Uterus (tissue), 4 donors: ENCODE measurements at places on chromosomes 5 and 9. TPM values are rescaled to one million over a fixed set of nuclear protein-coding genes. Genes with fewer than 3 reads are reported as not detected.

- H3K36me3 ChIP-seq: no peaks in the 10 kb centered on the region
- no peak for DNase-seq
- no peak overlapping the region for H3K4me3 ChIP-seq
- no peaks in the 10 kb centered on the region for H3K4me1 ChIP-seq
These were observed 432.6 kb downstream of the CYLC2 start for GRCh38 chr9:103427696-103428095.

DNA sequence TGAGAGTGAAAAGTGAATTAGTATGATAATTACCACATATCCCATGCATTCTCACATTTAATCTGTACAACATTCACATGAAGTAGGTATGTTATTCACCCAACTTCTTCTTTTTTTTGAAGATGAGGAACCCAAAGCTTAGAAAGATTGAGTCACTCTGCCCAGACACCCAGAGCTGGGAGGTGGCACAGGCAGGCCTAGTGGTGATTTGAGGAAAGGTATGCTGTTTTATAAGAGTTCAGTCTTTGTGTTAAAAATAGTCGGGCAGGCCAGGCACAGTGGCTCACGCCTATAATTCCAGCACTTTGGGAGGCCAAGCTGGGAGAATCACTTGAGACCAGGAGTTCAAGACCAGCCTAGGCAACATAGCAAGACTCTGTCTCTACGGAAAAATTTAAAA lies 285.3 kb downstream of the NR3C1 start:
- H3K27ac ChIP-seq: no peak overlapping the region
- H3K4me1 ChIP-seq: no peaks in the 10 kb centered on the region
- no peaks in the 10 kb centered on the region for H3K27me3 ChIP-seq

Gene SPINK4
- not detected for total RNA-seq

DNA sequence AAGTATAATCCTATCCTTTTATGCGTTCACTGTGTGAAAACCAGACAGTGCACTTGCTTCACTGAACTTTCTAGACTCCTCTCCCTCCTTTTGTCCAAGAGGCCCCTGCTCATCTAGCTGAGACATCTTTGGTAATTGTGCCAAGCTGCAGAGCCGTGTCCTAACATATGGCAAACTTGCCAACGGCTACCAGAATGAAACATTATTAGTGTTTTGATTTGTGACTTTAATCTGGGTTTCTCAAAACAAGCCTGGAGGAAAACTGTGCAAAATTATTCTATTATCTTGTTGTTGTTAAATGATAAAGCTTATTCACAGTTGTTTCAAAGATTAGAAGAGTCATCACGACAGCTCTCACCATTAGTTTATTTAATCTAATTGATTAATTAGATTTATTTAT lies 79.0 kb upstream of the RETREG1 start:
- no peaks in the 10 kb centered on the region for H3K36me3 ChIP-seq
- no peak overlapping the region for H3K4me3 ChIP-seq
- no peak for DNase-seq
- H3K27me3 ChIP-seq: no peaks in the 10 kb centered on the region
- no peak overlapping the region for H3K27ac ChIP-seq

- H3K4me1 ChIP-seq: no peaks in the 10 kb centered on the region
- no peak overlapping the region for H3K4me3 ChIP-seq
- H3K36me3 ChIP-seq: no peaks in the 10 kb centered on the region
- no peaks in the 10 kb centered on the region for H3K27me3 ChIP-seq
- H3K27ac ChIP-seq: no peak overlapping the region
These were observed 348.5 kb upstream of the RIOK2 start for GRCh38 chr5:97531549-97531948.

- no peaks in the 10 kb centered on the region for H3K4me1 ChIP-seq
- no peak for DNase-seq
- H3K36me3 ChIP-seq: no peaks in the 10 kb centered on the region
These were observed 51.4 kb upstream of the NEK6 start for GRCh38 chr9:124206391-124206790.

Gene LHX3
- total RNA-seq: not detected

- DNase-seq: no peak
- H3K36me3 ChIP-seq: no peaks in the 10 kb centered on the region
- peak overlapping the region; percentile 48 for H3K27ac ChIP-seq
- no peaks in the 10 kb centered on the region for H3K27me3 ChIP-seq
- peak overlapping the region; percentile 7 for H3K4me3 ChIP-seq
- no peaks in the 10 kb centered on the region for H3K4me1 ChIP-seq
These were observed 1111.8 kb downstream of the TAF11L14 start for GRCh38 chr5:18745988-18746615.

Gene INSL6
- not detected for total RNA-seq

Gene CARTPT
- total RNA-seq: not detected

- no peak overlapping the region for H3K27ac ChIP-seq
- DNase-seq: no peak
- H3K27me3 ChIP-seq: no peaks in the 10 kb centered on the region
- no peaks in the 10 kb centered on the region for H3K36me3 ChIP-seq
- no peaks in the 10 kb centered on the region for H3K4me1 ChIP-seq
These were observed 104.1 kb downstream of the GABRB2 start for GRCh38 chr5:161442471-161442870.

DNA sequence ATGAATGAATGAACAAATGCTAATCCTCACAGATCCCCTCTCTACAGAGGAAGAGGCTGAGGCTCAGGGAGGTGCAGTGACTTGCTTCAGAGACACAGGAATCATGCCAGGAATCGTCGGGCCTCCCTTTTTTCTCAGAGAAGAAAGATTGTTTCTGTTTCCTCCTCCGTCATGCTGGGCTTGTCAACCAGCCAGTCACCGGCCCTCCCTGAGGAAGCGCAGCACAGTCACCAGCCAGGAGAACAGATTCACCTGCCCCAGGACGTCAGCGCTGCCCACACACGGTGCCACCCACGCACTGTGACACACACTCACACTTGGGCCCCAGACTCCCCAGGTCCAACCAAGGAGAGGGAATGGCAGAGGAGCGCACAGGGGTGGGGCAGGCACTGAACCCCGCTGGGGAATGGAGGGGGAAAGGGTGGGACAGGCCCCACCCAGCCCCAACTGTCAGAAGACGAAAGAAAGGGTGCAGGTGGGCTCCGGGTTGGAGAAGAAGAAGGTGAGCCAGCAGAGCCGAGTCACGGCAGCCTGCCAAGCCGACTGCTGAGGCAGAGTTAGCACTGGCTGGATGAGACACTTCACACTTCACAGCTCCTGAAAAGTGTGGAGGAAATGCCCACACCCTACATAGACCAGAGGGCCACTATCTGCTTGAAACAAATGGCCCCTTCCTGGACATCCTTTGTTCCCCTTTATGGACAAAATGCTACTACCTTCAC lies 13.8 kb upstream of the ERGIC1 start:
- H3K4me3 ChIP-seq: no peak overlapping the region
- peak; percentile 86 for DNase-seq
- no peaks in the 10 kb centered on the region for H3K27me3 ChIP-seq
- peak overlapping the region; percentile 54 for H3K27ac ChIP-seq

GRCh38 chr5:143472576-143472975 lies 69.1 kb upstream of the NR3C1 start:
- H3K4me1 ChIP-seq: no peaks in the 10 kb centered on the region
- DNase-seq: no peak
- no peaks in the 10 kb centered on the region for H3K27me3 ChIP-seq
- no peak overlapping the region for H3K27ac ChIP-seq
- H3K4me3 ChIP-seq: no peak overlapping the region

GRCh38 chr9:120740132-120740531 lies 25.9 kb upstream of the MEGF9 start:
- no peaks in the 10 kb centered on the region for H3K36me3 ChIP-seq
- H3K4me3 ChIP-seq: no peak overlapping the region
- no peak overlapping the region for H3K27ac ChIP-seq
- H3K27me3 ChIP-seq: no peaks in the 10 kb centered on the region
- no peak for DNase-seq

DNA sequence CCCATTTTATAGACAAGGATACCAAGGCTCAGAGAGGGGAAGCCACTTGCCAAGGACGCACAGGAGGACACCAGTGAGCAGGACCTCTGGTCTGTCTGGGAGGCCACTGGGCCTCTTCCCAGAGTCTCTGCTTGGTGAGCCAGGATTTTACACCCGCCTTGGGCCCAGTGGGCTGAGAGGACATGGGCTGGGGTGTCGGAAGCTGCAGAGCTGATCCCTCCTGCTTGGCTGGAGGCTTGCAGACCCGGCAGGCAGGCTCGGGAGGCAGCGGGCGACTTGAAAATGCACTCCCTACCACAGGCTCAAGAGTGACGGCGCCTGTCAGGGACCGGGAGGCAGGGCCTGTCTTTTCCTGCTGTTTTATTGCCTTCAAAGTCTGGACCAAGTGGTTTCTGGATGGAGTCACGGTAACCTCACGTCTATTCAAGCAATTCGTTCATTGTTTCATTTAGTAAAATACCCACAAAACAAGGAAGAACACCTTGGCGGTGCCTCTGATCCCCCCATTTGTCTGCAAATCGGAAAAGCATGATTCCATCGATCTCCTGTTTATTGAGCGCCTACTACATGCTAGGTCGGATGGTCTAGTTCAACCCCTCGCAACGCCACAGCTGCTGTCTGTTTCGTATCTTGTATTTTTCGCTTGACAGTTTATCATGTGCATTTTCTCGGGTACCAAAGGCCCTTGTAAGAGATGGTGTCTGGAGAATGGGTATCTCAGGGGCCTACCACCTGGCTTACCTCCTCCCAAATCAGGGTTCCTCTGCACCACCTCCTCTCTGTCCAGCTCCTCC lies 108.1 kb upstream of the IER5L start:
- no peak overlapping the region for H3K4me3 ChIP-seq
- H3K27me3 ChIP-seq: no peaks in the 10 kb centered on the region
- peak; percentile 11 for DNase-seq
- H3K36me3 ChIP-seq: no peaks in the 10 kb centered on the region
- no peak overlapping the region for H3K27ac ChIP-seq
- H3K4me1 ChIP-seq: no peaks in the 10 kb centered on the region

- no peak overlapping the region for H3K4me3 ChIP-seq
- no peaks in the 10 kb centered on the region for H3K4me1 ChIP-seq
- no peaks in the 10 kb centered on the region for H3K36me3 ChIP-seq
- no peak overlapping the region for H3K27ac ChIP-seq
- no peaks in the 10 kb centered on the region for H3K27me3 ChIP-seq
These were observed 3.9 kb downstream of the FABP6 start for GRCh38 chr5:160233215-160233614.

GRCh38 chr9:93822229-93822628 lies 132.9 kb downstream of the BARX1 start:
- H3K27me3 ChIP-seq: no peaks in the 10 kb centered on the region
- H3K36me3 ChIP-seq: no peaks in the 10 kb centered on the region
- H3K4me1 ChIP-seq: no peaks in the 10 kb centered on the region
- H3K4me3 ChIP-seq: no peak overlapping the region
- no peak overlapping the region for H3K27ac ChIP-seq

- H3K27me3 ChIP-seq: no peaks in the 10 kb centered on the region
- no peaks in the 10 kb centered on the region for H3K36me3 ChIP-seq
- no peaks in the 10 kb centered on the region for H3K4me1 ChIP-seq
- H3K27ac ChIP-seq: peak overlapping the region; percentile 88
These were observed 1.2 kb downstream of the CXXC5 start for GRCh38 chr5:139649082-139649991.

- peak overlapping the region; percentile 23 for H3K27ac ChIP-seq
- H3K4me1 ChIP-seq: no peaks in the 10 kb centered on the region
- H3K4me3 ChIP-seq: peak overlapping the region; percentile 77
These were observed 577 bp upstream of the CCDC112 start for GRCh38 chr5:115297031-115297430.

Gene NEUROG1
- total RNA-seq: not detected

Gene SLC34A1
- total RNA-seq: not detected

Gene HRCT1
- total RNA-seq: not detected

GRCh38 chr9:109094268-109094667 lies 25.5 kb downstream of the TMEM245 start:
- no peaks in the 10 kb centered on the region for H3K36me3 ChIP-seq
- H3K4me3 ChIP-seq: no peak overlapping the region
- no peaks in the 10 kb centered on the region for H3K27me3 ChIP-seq
- peaks cover 9% of the 10 kb centered on the region for H3K4me1 ChIP-seq
- no peak overlapping the region for H3K27ac ChIP-seq
